ENCODE measurements at places on chromosomes 11 and 22.

DNA sequence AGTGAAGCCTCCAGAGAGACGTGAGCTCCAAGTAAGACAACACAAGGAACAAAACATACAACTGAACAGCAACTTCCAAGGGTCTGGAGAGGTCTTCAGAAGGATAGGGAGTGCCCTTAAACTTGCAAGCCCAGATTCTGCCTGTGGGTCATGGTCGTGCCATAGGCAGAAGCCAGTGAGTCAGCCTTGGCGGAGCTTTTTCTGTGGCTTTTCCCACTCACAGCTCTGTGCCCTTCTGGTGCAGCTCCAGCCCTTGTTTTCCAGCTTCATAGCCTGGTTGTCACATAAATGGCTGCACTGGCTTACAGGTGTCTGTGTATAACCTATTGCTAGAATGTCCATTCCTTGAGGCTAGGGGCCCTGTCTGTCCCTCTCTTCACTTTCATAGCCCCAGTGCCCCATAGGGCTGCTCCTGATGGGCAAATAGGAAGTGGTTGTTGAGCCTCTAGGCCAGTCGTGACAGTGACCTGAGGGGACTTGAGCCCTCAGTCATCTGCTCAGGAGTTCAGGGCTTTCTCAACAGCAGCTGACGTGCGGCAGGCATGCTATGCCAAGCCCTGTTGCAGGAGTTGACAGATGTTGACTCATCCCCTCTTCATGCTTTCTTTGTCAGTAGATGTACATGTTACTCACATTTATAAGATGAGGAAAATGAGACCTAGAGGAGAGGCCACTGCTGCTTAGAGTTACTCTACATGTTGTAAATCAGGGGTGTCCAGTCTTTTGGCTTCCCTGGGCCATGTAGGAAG, 7.4 kb downstream of the MED15 start:
- no peak for DNase-seq

GRCh38 chr11:63901660-63902059, 15.3 kb downstream of the RCOR2 start:
- no peak for DNase-seq

DNA sequence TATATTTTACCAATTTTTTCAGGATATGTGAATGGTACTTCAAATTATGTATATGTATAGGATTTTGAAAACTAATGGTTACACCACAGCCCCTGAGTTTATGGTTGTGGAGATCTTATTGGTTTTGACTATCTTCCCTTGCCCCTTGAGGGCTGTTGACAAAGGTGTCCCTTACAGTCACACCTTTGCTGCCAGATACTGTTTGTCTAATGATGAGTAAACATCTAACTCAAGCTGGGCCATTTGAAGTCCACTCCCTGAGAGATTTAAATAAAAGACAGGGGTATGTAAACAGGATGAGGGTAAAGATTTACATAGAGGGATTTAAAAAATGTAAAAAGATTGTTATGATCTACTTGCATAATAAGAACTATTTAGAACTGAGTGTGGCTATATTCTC, 38.9 kb upstream of the LUZP2 start:
- no peak for DNase-seq

DNA sequence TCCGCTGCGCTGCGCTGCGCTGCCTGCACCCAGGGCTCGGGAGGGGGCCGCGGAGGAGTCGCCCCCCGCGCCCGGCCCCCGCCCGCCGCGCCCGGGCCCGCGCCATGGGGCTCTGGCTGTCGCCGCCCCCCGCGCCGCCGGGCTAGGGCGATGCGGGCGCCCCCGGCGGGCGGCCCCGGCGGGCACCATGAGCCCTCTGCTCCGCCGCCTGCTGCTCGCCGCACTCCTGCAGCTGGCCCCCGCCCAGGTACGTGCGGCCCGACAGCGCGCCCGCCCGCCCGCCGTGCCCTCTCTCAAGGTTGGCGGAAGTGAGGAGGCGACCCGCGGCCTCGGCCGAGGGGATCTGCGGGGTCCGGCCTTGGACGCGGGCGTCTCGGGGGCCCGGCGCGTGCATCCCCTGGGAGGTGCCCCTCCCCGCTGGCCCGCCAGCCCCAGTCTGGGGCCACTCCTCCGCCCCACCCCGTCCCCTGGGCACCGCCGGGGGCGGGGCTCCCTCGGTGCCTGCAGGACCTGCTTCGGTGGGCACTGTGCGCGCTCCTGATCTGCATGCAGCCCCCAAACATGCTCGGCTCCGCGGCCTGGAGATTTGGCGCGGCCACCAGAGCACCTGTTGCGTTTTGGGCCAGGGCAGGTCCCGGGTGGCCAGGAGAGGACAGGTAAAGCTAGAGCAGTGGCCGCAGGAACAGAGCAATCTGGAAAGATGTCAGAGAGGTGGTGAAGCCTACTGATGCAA, 429 bp downstream of the VEGFB start:
- DNase-seq = peak; percentile 59

- DNase-seq = no peak
Observed at GRCh38 chr22:22111267-22111751, 128.7 kb upstream of the TOP3B start.

DNA sequence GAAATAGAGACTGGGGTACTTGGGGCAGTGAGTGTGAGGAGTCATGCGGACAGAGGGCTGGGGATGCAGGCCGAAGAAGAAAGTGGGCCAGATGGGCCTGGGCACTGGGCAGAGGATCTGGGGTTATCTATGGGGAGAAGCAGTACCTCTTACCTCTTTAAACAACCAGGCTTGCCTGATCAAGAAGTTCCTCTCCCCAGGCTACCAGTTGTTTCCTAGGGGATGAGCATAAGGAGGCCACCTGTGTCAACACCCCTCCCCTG, 98.4 kb upstream of the PITPNB start:
- no peak for DNase-seq

DNA sequence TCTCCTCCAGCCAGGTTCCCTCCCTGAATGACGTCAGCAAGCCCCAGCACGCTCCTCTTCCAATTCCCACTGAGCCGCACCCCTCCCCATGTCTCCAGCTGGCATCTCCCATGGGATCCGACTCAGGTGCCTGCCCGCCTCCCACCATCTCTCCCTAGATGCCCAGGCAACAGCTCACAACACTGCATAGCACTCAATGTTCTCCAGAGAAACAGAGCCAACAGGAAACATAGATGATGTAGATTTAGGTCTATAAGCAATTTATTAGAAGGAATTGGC, 532.3 kb downstream of the BRD1 start:
- DNase-seq = no peak

DNA sequence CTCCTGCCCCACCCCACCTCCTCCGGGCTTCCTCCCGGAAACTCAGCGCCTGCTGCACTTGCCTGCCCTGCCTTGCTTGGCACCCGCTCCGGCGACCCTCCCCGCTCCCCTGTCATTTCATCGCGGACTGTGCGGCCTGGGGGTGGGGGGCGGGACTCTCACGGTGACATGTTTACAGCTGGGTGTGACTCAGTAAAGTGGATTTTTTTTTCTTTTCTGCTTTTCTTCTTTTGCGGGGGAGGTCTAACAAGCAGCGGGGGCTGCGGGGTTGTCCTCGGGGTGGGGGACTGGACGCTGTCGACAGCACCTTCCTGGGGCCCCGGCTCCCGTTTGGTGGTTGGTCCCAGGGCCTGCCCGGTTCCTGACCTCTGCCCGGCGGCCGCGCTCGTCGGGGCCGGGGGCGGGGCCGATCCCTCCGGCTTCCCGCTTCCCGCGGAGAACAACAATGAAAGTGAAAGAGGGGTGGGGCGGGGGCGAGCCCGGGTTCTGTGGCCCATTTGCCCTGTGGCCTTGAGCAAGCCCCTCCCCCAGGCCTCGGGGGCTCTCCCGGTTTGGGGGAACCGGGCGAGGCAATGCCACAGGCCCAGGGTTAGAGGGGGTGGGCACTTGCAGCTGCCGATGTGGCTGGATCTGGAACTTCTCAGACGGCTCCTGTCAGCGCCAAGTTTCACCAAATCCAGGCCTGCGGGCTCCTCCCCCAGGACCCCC, 975 bp upstream of the MDK start:
- peak; percentile 26 for DNase-seq

DNA sequence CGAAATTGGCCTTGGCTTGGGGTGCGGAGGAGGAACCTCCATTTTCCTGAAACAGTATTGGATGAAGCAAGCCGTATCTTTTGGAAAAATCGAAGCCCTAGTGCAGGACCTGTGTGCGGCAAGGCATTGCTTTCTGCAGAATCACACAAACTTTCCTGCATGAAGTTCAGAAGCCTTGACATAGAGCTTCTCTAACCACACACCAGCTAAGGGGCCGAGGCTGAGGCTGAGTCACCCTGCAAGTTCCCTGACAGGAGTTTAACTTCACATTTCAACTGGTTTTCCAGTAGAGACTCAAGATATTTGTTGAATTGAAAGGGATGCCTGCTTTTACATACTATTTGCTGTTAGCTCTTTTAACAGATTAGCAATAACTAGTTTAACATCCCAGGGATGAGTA, 67.8 kb downstream of the TCF20 start:
- peak; percentile 21 for DNase-seq

DNA sequence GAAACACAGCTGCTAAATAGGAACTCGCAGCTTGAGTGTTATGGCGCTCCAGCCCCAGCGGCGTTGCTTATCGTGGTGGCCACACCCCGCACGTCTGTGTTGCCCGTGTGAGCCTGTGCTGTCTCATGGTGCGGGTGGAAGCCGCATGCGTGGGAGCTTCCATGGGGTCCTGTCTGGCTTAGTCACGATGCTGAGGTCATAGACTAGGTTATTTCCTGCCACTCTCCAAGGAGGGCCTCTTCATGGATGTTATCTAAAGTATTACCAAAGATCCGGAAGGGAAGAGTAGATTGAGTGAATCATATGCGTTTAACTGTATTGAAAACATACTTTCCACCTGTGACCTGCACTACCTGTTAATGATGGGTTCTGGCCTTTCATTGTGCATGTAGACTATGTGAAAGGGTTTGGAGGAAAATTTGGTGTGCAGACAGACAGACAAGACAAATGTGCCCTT, 21.7 kb downstream of the CTTN start:
- no peak for DNase-seq

DNA sequence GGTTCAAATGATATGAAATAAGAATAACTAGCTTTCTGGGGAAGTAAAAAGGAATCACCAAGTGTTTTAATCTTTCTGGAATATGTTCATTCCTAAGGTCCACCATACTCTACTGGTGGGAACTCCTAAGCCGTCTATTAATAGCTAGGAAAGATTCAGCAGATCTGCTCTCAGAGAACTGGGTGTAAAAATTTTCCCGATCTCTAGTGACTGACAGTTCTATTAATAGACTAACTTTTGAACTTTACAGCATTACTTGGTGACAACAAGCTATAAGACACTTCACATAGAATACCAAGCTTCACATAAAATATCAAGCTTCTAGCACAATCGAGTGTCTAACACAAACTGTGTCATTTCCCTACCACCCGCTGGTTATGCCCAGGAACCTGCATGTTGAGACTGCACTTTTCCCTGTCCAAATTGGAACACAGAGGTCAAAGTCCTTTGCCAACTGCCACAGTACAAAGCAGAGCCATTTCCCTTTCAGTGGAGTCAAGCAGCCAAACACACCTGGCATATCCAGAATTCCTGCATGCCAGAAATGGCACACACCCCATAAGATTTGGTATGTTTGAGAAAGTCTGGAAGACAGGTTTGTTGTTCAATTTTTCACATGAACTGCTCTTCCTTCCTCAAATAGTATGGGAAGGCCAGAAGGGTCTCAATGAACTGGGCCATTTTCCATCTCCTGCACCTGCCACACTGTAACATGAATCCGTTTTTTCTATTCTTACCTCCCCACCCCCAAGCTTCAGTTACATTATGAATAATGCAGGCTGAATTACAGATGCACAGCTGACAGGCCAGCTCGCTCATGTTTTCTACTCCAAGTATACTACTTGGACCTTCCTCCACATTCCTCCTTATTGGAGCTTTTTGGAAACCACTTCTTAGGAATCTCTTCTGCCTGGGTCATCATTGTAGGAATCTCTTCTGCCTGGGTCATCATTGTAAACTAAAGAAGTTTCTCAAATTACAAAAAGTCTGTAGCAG, 3.7 kb downstream of the OSBP start:
- DNase-seq = no peak

DNA sequence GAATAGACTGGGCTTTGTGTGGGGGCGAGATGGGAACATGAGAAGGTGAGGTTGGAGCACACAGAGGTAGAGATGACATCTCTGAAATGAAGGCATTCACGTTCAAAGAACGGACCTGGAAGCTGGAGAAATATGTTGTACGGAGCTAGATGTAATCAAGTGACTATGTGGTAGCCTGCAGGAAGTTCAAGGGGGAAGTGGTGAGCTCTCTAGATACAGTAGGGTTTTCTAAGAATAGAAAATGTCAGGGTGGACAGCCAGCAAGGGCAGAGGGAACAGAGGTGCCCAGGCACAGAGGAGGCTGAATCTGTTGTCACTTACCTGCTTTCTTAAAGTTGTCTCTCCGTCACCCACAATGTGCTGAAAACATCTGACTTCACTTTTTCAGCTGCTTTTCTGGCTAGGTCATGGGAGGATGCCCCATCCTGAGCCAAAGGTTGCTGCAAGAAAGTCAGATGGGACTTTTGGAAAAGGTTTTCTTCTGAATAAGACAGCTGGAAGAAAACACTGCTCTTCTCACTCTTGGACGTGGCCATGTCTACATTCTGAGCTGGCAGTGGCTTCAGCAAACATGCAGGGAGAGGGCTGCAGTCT, 171.5 kb upstream of the B3GAT1 start:
- DNase-seq = no peak

- DNase-seq = peak; percentile 33
Observed at GRCh38 chr11:45655347-45655756, 10.1 kb downstream of the CHST1 start.

DNA sequence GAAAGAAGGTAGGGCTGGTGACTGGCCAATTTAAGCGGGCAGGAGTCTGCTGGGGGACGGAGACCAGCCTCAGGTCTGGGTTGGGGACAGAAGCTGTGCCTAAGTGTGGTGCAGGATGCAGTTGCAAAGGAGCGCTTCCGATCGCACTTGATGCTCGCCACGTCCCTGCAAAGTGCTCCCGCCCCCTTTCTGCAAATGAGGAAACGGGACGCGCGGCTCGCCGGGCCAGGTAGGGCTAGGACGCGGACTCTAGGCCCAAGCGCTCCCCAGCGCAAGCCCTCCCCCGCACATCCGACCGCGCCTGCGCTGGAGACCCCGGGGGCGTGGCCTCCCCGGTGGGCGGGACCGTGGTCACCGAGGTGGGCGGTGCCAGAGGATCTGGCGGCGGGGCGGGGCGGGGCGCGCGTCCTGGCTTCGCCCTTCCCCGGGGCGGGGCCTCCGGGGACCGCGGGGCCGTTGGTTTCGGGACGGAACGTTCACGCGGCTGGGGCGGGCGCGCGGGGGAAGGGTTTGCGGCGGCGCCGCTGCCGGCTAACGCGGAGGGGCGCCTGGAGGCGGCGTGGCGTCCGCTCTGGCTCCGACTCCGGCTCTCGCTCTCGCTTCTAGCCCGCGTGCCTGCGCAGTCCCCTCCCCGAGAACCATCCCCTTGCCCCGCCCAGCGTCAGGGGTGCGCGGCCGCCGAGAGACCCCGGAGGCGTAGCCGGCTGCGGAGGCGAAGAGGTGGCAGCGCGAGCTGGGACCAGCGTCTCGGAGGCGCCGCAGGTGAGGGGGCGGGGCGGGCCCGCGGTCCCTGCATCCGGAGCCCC, at the start of gene FAM118A:
FAM118A (plus strand) TSS at position 513 of the 806 bp plus-strand sequence. CDS start 12,446 bp downstream, outside the sequence.
- peak; percentile 98 for DNase-seq

Measured in T-helper 2 cell (primary cell).